ENCODE measurements at places on chromosomes 6 and 20. TPM values are rescaled to one million over a fixed set of nuclear protein-coding genes. Genes with fewer than 3 reads are reported as not detected.

The RIN2 gene
- 1.2 TPM for total RNA-seq

DNA sequence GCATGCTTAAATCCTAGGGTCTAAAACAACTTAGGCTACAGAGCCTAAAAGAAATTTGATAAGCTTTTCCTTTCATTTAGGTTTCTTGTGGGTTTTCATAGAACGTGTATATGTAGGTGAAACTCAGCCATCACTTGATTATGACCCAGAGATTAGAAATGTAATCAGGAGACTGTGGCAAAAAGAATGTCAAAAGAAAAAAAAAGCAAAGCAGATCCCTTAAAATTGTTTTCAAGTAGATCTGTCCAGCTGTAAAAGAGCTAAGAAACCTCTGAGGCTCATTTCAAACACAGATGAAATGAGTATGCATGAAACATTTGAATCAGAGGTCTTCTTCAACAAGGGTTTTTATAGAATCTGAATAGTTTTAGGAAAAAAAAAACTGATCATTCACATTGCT lies 341.3 kb upstream of the PRDM1 start:
- peaks cover 14% of the 10 kb centered on the region for H3K4me1 ChIP-seq
- H3K27me3 ChIP-seq = peaks cover 13% of the 10 kb centered on the region
- DNase-seq = no peak
- H3K27ac ChIP-seq = no peak overlapping the region
- no peaks in the 10 kb centered on the region for H3K36me3 ChIP-seq
- no peak overlapping the region for H3K4me3 ChIP-seq

The OR2H2 gene
- not detected for total RNA-seq

The PAQR8 gene
- total RNA-seq = 3.6 TPM

DNA sequence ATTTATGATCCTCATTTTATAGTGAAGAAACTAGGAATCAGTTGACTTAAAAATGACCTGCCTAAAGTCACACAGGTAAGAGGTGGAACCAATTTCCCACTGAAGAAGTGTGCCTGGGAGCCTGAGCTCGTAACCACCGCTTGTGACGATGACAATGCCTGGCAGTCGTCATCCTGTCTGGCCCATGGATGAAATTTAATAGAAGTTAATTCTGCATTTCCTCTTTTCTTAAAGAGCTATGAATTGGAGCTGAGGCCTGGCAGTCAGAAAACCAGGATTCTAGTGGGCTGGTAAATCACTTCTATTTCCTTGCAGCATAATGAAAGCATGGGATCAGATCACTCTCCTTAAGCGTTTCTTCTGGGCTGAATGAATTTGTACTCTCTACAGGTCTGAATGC lies 200.0 kb upstream of the SGK1 start:
- H3K27ac ChIP-seq = peak overlapping the region; percentile 83
- H3K4me3 ChIP-seq = no peak overlapping the region
- H3K4me1 ChIP-seq = peaks cover 15% of the 10 kb centered on the region
- no peak for DNase-seq
- no peaks in the 10 kb centered on the region for H3K36me3 ChIP-seq

- H3K4me1 ChIP-seq = no peaks in the 10 kb centered on the region
- no peaks in the 10 kb centered on the region for H3K36me3 ChIP-seq
- H3K27ac ChIP-seq = no peak overlapping the region
These were observed 27.5 kb upstream of the EMILIN3 start for GRCh38 chr20:41394081-41394480.

The BPIFA2 gene
- not detected for total RNA-seq

DNA sequence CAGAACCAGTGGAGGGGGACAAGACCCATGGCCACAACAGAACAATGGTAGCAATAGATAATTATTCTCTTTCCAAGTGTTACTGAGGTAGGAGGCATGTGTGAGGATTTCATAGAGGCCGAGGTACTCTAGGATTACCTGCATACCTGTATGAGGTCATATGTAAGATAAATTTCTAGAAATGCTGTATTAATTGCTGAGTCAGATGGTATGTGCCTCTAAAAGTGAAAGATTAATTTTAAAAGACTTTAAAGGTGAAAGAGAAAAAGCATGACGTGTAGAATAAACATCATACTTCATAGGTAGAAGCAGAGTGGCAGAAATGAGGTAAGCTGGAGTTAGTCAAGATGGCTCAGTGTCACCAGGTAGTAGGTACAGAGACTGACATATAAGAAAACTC lies 51.6 kb downstream of the ZHX3 start:
- no peaks in the 10 kb centered on the region for H3K27me3 ChIP-seq
- no peak for DNase-seq
- no peak overlapping the region for H3K4me3 ChIP-seq
- peaks cover 2% of the 10 kb centered on the region for H3K4me1 ChIP-seq
- H3K27ac ChIP-seq = no peak overlapping the region
- H3K36me3 ChIP-seq = peaks cover 4% of the 10 kb centered on the region

- peaks cover 11% of the 10 kb centered on the region for H3K4me1 ChIP-seq
- H3K36me3 ChIP-seq = peaks cover 3% of the 10 kb centered on the region
- DNase-seq = no peak
- peaks cover 95% of the 10 kb centered on the region for H3K27me3 ChIP-seq
These were observed 193.9 kb upstream of the KCNG1 start for GRCh38 chr20:51216850-51217249.

DNA sequence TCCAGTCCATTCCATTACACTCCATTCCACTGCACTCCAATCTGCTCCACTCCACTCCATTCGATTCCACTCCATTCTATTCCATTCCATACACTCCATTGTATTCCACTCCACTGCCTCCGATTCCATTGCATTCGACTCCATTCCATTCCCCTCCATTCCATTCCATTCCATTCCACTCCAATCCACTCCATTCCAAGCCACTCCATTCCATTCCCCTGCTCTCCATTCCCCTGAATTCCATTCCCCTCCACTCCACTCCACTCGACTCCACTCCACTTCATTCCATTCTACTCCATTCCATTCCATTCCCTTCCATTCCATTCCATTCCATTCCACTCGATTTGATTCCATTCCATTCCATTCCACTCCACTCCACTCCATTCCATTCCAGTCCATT lies 25.7 kb upstream of the DEFB125 start:
- no peak overlapping the region for H3K27ac ChIP-seq
- no peaks in the 10 kb centered on the region for H3K4me1 ChIP-seq
- no peaks in the 10 kb centered on the region for H3K27me3 ChIP-seq

All from T-helper 17 cell (primary cell).